ENCODE measurements at places on chromosomes 12 and 14.

DNA sequence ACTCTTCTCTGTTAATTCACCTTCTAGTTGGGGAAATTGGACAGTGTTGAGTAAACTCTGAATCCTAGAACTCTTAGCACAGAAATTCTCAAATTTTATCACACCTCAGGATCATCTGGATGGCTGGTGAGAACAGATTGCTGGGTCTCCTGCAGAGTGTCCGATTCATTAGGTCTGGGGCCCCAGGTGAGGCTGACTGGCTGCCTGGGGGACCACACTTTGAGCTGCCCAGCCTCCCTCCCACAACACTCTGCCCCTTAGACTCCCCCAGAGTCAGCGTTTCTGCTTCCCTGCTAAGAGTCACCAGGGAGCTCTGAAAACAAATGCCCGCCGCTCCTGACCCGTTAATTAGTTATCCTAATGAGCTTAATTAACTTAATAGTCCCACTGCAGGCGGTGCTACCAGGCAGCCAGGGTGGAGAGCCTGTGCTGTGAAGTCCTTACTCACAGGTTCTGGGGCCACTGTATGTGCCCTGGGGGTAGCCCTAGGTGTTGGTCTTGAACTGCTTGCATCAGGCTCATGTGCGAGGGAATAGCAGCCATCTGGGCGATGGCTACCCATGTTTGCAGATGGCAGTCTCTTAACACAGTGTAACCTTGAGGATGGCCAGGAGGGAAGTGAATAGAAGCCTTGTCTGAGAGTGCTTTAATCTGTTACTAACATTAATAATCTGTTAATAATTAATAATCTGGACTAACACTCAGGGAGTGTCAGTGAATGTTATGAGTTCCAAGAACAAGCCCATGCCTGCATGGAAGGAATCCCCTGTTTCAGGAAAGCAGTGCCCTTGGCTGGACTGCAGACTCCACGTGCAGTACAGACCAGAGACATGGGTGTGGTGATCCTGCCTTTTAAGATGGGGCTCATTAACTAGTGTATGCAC, 35.6 kb downstream of the AACS start:
- DNase-seq = no peak

DNA sequence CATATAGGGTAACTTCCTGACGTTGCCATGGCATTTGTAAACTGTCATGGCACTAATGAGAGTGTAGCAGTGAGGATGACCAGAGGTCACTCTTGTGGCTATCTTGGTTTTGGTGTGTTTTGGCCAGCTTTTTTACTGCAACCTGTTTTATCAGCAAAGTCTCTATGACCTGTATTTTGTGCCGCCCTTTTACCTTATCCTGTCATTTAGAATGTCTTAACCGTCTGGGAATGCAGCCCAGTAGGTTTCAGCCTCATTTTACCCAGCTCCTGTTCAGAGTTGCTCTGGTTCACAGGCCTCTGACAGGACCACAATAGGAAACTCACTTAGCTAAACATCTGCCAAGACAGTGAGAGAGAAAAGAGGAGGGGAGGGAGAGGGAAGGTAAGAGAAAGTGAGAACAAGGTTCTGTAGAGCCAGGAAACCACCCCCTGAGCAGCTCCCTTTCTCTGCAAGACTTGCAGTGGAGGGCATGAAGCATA, 64.8 kb upstream of the PLEKHG3 start:
- DNase-seq = no peak

DNA sequence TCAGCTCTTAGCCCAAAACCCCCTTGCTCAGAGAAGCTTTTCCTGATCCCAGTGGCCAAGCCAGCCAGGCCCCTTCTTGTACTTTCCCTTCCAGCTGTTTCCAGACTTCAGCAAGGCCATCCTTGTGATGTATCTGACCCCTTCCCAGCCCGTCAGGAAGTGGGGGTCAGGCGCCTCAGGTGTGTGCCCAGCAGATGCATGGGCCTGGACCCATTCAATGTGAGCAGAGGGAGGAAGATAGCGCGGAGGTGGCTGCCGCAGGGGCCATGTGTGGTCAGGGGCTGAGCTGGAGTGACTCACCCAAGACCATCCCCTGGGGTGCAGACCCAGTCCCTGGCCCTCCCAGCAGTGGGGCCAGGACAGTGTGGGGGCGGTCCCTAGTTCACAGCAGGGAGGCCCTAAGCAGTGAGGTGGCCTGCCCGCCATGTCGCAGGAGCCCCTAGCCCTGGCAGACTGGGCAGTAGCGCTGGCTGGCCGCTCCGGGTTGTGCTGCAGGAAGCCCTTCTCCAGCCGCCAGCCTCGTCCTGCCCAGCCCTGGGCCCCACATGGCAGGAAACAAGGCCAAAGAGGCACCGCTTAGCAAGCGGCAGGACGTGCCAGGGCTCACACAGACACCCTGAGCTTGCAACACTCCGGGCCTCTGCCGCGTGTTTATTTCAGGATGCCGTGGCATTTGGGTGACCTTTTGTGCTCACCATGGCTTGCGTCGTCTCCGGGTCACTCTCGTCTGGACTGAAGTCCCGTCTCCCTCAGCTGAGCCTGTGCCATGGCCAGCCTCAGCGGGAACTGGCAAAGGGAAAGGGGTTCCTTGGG, 12.0 kb downstream of the ADSS1 start:
- no peak for DNase-seq

DNA sequence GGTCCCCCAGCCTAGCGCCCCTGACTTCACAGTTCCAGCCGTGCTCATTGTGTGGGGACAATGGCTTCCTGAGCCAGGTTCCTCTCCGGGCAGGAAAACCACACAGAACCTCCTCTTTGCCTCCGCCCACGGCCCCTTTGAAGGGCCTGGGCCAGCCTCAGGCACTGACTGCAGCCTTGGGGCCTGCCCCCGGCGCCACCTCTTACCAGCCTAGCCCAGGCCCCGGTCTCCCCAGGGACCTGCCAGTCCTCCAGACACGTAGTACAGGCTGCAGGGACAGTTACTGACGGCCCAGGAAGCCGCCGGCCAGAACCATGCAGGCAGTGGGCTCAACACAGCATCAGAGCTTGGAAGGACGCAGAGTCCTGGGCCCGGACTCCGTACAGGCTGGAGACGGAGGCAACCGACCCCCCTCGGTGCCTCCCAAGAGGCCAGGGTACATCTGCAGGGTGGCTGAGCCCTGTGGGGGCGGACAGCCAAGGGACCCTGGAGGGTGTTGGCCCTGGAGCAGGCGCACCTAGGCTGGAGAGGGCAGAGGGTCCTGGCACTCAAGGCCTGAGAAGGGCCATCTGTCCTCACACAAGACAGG, 20.9 kb upstream of the NUDT14 start:
- peak; percentile 58 for DNase-seq

- DNase-seq = no peak
Measured at GRCh38 chr12:114302606-114303315, 103.2 kb downstream of the TBX5 start.

DNA sequence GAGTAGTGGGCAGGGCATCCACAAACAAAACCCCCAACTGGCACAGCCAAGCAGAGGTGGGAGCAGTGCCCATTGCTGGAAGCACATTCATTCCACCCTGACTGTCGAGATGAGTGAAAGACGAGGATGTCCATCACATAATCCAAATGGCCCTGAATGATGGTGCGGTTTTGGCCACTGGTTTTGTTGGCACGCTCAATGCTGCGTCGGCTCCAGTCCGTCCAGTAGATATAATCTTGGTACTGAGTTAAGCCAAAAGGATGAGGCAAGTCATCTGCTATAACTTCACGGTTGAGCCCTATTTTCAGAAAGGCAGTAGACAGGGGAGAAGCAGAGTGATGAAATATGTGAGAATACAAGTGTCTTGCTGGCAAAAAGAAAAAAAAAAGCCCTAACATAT, 88.1 kb downstream of the BCL2L14 start:
- no peak for DNase-seq

DNA sequence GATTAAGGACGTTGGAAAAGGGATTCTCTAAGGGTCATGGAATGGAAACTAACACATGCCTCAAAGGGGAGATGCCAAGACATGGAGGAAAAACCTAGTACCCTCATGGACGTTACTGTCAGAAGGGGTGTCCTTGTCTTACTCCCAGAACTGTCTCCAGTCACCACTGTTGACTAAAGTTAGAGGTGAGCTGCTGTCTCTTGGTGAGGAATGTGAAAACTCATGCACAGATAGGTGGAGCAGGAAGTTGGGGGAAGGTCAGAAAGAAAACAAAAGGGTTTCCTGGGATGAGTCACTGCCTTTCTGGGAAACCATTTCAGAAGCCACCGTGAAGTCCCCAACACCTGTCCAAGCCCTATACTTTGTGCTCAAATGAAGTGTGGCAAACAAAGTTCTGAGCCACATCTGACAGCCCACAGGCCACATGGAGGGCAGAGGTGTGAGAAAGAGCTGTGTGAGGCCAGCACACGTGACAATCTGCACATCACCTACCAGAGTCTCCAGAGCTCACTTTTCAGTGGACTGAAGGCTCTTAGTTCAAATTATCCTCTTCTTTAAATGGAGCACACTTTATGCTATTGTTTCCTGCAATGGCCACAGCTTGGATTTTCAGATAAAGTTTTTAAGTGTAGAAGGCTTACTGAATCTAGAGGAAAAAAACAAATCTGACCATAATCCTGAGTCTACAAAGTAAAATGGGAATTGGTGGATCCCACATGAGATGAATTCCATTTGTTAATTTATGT, 92.9 kb upstream of the EGLN3 start:
- peak; percentile 78 for DNase-seq

GRCh38 chr14:32561520-32561919, 232.4 kb downstream of the AKAP6 start:
- no peak for DNase-seq

- no peak for DNase-seq
Measured at GRCh38 chr14:29584992-29585391, 342.7 kb downstream of the PRKD1 start.

DNA sequence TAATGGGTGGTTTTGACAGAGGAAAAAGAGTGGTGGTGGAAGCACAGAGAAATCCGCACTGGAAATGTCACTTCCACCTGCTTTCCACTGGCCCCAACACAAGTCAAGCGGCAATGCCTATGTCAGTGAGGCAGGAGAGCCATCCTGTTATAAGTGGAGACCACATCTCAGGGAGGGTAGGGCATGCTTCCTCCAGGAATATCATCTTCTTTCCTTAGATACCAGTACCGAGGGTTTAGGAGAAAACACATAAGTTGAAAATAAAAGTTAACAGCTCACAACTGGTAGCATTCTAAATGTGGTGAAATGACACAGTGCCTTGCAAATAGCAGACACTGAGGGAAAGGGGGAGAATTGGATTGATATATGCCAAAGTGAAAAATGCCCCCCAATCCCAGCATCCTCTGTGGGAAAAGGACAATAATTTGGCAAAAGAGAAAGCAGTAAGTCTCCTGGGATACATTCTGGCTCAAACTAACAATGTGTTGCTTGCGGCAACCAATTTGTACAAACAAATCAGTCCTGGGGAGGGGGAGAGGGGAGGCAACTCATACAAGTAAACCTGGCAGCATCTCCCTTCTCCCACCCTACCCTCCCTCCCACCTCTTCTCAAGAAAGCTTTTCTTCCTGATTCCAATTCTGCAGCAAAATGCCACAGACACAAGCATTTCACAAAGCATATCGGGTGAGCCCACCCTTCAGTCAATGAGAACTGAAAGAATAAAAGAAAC, 57.1 kb downstream of the STON2 start:
- DNase-seq = no peak

DNA sequence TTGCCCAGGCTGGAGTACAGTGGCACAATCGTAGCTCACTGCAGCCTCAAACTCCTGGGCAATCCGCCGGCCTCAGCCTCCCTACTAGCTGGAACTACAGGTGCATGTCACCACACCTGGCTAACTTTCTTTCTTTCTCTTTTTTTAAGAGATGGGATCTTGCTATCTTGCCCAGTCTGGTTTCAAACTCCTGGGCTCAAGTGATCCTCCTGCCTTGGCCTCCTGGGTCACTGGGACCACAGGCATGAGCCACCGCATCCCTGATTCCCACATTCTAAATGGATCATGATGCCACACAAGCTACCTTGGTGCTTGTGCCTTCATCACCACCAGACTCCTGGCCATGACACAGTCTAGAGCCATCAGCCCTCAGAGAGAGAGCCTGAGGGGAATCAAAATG, 43.8 kb downstream of the PRKAB1 start:
- DNase-seq = no peak

DNA sequence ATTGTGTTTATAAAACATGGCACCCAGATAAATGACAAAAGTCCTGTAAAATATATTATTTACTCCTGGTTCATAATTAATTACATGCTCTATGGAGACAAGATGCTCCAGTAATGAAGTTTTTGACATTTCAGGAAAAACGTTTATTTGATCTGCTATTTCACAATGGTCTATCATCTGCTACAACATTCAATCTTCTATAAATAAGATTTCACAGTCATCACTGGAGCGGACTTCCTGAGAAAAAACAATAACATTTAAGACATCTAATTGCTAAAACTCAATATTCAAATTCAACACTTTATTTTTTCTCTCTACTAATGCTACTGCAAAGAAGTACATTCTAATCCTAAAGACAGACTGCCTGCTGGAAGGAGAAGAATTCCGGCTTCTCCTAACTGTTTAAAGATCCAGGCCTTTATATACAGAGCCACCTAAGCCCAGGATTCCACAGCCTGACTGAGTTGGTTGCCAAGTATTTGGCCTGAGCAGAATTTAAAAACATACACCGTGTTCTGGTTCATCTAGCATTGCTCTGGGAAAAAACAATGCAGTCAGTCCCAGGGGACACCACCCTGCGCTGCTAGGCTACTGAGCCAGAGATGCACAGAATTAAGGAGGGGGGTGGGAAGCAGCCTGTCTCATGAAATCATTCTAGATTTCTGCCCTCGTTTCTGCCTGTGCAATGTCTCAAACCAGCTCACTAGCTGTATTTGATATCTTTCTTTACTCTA, 58.0 kb downstream of the TMTC1 start:
- no peak for DNase-seq

GRCh38 chr12:62757048-62757447, 177.9 kb downstream of the PPM1H start:
- no peak for DNase-seq

GRCh38 chr14:90810806-90811205, 5.4 kb downstream of the TTC7B start:
- no peak for DNase-seq

DNA sequence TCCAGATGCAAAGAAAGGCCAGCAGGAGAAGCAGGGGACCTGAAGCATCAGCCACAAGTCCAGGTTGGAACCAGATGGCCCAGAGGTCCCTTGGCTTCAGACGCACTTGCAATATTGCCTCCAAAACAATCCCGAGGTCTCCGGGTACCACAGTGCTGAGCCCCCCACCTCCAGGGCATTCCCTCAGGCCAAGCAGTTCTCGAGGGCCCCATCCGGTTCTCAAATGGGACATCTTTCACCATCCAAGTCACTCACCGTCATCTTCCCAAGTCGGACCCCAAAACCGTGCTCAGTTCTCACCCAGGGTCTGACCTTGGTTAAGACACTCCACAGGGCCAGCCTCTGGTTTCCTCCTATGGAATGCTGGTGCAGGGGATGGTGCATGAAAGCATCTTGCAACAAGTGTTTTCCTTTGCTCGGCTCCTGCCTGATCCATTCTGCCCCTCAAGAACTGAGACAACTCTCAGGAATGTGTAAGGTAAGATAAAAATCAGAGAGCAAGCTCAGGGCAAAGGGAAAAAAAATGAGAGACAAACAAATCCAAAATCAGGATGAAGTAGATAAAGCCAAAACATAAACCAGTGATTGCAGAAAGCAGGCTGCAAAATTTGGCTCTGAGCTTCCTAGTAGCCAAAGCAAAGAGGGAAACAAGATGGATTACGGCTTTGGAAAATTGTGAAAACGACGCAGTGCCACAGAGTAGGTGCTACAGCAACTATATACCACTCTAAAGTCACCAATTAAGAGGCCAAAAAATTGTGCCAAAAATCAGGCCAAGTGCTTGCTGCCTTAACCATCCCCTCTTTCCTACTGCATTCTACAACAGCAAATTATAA, 8.0 kb downstream of the NCOR2 start:
- DNase-seq = no peak

- no peak for DNase-seq
Measured at GRCh38 chr14:34732802-34733201, 18.4 kb upstream of the CFL2 start.

- no peak for DNase-seq
Measured at GRCh38 chr12:68470664-68471328, 138.6 kb upstream of the MDM1 start.

Measured in activated CD4-positive, alpha-beta T cell treated with anti-CD3 and anti-CD28 coated beads for 48 hours (primary cell).